ENCODE measurements at places on chromosomes 2 and 18.
A peak's percentile ranks its signal among the peaks of the same experiment; 100 is the strongest.

- DNase-seq, result no peak
Measured at GRCh38 chr2:233375490-233376314, 21.4 kb downstream of the DGKD start.

DNA sequence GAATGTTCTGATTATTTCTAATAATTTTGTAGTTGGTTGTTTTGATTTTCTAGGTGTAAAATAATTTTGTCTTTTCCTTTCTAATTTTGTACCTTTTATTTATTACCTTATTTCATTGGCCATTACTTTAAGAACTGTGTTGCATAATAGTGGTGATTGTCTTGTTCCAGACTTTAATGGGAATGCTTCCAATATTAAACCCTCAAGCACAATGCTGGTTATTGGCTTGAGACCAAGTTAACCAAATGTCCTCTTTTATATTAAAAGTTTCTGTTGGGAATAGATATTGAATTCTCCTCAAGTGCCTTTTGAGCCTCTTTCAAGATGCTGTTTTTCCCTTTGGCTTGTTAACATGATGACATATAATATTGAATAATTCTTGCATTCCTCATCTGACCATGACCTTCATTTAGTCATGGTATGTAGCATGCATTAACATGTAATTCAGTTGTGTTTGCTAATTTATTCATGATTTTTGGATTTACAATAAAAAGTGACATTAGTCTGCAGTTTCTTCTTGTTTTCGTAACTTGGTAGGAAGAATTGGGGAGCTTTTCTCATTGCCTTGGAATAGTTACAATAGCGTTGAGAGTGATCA is 141.7 kb downstream of the DIS3L2 start:
- DNase-seq, result no peak

- DNase-seq, result peak; percentile 57
Measured at GRCh38 chr18:28834889-28835288, 658.0 kb upstream of the CDH2 start.

DNA sequence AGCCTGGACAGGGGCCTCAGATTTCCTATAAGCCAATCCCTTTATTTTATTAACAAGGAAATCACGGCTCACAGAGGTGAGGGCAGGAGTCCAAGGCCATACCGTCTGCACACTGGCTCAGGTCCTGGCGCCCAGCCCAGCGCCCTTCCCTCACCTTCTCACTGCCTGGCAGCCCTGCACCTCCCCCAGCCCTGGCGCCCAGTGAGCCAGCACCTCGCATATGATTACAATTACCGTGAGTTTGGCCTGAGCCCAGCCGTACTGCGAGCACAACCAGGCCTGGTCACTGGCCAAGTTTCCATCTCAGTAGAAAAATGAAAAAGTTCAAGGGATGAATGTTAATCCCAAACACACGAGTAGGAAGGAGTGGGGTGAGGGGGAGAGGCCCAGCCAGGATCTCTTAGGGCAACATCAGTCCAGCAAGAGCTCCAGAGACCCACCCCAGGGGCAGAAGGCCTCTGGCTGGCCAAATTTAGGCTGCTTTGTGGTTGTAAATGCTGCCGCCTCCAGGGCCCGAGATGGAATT is 68.4 kb downstream of the MCFD2 start:
- DNase-seq, result peak; percentile 96

GRCh38 chr2:36192983-36193382 is 162.6 kb upstream of the CRIM1 start:
- no peak for DNase-seq

- peak; percentile 70 for DNase-seq
Measured at GRCh38 chr18:49447810-49448745, 12.4 kb downstream of the DYM start.

DNA sequence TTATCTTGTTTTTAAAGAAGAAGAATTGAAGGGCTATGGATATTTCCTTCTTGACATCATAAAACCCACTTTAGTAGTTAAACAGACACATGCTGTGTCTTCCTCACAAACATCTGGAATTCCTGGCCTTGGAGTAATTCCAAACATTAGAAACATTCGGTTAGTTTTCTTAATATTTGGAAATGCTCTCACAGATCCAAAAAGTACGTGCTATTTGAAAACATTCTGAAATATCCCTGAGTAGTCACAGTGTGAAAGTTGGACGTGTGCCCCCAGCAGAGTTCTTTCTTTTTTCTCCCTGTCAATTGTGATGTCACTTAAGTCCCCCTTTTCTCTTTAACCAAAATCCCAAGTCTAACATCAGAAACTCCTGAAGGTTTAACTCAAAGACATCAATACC is 91.3 kb downstream of the ANTXR1 start:
- no peak for DNase-seq

DNA sequence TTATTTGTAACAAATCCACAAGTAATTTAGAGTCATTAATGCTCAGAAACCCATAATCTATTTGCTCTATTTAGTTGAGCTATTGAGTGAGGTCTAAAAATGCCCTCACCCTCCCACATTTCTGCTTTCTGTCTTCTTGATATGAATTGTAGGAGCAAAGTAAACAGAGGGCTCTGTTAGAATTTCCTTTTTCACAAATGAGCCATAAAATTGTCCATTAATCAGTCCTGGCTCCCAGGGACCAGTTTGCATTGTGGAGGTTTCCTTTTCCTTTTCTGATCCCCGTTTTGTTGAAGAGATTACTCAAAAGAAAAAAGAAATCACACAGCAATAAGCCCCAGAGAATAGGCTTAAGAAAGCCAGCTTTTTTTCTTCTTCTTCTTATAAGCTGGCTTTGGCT is 476.7 kb downstream of the EPHA4 start:
- no peak for DNase-seq

DNA sequence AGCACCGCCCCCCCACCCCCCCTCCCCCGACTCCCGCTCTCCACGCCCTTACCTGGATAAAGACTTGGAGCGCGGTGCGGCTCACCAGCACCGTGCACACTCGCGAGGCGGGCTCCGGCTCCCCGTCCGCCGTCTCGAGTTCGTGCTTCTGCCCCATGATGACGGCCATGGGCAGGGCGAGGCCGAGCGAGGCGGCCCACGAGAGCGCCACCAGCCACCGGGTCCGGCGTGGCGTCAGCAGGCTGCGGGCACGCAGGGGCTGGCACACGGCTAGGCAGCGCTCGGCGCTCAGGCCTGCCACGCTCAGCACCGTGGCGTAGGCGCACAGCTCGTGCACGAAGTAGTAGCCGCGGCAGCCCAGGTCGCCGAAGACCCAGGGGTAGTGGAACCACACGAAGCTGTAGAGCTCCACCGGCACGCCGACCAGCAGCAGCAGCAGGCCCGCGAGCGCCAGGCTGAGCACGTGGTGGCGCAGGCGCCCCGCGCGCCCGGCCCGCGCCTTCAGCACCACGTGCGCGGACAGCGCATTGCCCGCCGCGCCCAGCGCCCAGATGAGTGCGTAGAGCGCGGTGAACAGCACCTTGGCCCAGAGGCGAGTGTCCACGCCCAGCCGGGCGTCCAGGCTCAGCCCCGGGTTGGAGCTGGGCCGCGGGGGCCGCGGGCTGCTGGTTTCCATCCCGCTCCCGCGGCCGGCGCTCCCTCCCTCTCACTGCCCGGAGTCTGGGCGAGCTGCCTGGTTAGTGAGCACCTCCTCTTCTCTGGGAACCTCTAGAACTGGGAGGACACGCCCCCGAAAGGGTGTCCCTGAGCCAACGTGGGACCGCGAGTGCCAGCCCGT is at the start of gene NTSR2:
Gene NTSR2 (minus strand): TSS at position 742 of the 838 bp plus-strand sequence. CDS start 66 bp downstream, at position 676.
- peak; percentile 53 for DNase-seq

GRCh38 chr2:12106440-12107080 is 360.1 kb downstream of the LPIN1 start:
- DNase-seq, result peak; percentile 99

GRCh38 chr2:200814276-200814815 is 2.6 kb downstream of the BZW1 start:
- DNase-seq, result no peak

DNA sequence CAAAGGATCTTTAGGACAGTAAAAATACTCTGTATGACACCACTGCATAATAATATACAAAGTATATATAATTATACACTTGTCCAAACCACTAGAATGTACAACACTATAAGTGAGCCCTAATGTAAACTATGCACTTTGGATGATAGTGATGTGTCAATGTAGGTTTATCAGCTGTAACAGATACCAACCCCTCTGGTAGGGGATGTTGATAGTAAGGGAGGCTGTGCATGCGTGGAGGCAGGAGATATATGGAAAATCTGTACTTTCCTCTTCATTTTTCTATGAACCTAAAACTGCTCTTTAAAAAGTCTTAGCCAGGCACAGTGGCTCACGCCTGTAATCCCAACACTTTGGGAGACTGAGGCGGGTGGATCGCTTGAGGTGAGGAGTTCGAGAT is 37.5 kb upstream of the SP3 start:
- no peak for DNase-seq

DNA sequence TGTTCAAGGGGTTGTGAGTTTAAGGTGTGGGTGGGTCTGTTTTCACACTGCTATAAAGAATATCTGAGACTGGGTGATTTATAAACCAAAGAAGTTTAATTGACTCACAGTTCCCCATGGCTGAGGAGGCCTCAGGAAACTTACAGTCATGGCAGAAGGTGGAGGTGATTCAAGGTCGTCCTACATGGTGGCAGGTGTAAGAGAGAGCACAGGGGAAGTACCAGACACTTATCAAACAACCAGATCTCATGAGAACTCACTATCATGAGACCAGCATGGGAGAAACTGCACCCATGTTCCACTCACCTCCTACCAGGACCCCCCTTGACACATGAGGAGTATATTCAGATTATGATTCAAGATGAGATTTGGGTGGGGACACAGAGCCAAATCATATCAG is 38.0 kb downstream of the RHBDD1 start:
- DNase-seq, result no peak

DNA sequence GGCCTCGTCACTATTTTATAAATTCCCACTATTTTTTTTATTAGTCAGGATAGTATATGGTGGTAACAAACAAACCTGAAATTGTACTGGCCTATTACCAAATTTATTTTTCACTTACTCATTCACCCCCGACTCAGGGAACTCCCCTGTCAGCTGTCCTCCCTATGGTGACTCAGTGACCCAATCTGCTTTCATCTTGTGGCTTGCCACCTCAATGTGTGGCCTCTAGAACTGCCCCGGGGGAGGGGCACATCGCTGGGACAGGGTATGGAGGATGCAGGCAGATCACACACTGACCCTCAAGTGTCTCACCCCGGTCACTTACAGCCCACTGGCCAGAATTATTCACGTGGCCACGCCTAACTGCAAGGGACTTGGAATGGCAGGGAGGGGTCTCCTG is 71.6 kb downstream of the ACTR2 start:
- DNase-seq, result peak; percentile 74

- DNase-seq, result peak; percentile 19
Measured at GRCh38 chr2:31476511-31477180, 62.1 kb upstream of the XDH start.

DNA sequence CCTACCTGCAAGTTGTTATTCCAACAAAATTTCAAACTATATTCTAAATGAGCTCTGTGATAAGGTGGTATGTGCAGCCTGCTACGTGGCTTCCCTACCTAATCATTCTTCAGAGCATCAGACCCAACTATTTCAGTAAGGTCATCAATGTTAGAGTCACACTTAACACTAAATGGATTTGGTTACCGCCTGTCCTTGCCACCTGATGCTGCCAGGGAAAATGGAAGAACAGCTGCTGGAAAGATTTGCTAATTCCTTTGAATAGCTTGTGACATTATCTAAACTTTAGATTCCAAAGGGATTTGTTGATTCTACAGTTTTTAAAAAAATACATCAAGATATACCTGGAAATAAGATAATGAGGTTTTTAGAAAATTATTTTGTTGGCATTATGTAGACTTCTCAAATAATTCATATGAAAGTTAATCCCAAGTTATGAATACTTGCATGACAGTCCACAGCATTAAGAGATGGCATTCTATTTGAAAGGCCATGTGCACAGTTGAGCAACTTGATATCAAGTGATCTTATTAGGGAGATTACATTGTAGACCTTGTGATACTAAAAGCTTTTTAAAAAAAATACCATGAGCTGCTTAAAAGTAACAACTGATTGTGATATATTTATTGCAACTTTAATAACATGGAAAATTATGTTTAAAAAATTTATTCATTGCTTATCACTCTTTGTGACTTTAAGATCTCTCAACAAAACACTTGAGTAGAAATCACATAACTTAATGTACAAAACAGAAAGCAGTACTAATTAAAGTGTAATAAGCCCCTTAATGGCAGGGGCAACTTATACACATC is 98.3 kb upstream of the UGP2 start:
- DNase-seq, result no peak

GRCh38 chr2:41197781-41198180 is 745.9 kb upstream of the SLC8A1 start:
- DNase-seq, result no peak

- peak; percentile 20 for DNase-seq
Measured at GRCh38 chr2:113309655-113310387, 31.1 kb upstream of the PAX8 start.

GRCh38 chr2:176885001-176885643 is 327.5 kb upstream of the HNRNPA3 start:
- DNase-seq, result no peak

DNA sequence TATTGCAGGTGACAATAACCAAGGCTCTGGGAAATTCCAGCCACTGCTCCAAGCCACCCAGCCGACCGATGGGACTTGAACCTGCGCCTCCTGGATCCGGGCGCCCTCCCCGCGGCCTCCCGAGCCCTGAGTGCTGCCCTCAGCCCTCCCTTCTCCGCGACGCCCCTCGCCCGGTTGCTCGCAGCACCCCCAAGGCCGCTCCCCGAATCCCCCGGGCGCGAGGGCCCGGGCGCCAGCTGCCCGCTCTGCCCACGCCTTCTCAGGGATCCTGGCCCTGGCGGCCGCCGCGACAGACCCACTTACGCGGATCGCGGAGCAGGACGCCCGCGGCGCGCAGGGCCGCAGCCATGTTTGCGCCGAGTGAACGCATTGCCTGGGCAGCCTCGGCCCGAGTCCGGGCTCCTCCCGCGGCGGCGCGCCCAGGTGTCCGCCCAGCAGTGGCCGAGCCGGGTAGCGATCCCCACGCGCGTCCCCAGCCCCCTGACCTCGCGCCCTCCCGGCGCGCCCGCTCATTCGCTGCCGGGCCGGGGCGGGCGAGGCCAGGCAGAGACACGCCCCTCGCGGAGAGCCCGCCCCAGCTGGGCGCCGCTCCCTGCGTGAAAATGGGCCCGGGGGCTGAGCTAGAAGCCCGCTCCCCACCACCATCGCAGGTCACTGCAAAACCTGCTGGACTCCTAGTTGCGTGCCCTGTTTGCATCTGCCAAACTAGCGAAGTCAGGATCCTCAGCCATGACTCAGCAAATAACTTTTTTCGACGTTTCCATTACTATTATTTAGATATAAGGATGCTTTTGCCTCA is at the start of gene FECH:
Gene FECH (minus strand): TSS at position 452 of the 799 bp plus-strand sequence. CDS start 82 bp downstream, at position 370.
- peak; percentile 71 for DNase-seq

- no peak for DNase-seq
Measured at GRCh38 chr18:23532848-23533247, 29.5 kb downstream of the RMC1 start.
